ENCODE measurements at places on chromosomes 6 and 20.

DNA sequence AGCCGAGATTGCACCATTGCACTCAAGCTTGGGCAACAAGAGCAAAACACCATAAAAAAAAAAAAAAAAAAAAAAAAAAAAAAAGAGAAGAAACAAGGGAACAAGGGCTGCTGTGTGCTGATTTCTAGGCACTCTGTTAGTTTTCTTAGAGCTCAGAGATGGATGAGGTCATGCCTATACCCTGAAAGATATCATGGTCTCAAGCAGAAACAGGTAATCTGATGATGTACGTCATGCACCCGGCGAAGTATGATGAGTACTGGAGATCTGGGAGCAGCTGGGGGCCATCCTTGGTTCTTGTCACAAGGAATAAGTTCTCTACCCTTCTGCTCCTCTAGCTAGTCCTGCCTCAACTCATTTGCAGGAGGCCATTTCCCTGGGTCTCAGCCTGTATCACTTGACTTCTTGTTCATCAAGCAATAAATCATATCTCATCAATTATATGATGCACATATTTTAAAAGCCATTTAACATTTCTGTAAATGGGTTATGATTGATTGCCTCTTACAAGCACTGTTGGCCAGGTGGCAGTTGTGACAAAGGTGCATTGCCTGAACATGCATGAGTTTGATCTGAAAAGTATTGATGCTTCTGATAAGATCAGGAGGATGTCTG lies 517.2 kb downstream of the DHX35 start:
- no peak for DNase-seq

GRCh38 chr6:169529931-169530751 lies 171.7 kb downstream of the WDR27 start:
- DNase-seq, result no peak

GRCh38 chr6:17638212-17638715 lies 38.2 kb downstream of the FAM8A1 start:
- DNase-seq, result no peak

GRCh38 chr20:62884556-62884955 lies 22.9 kb upstream of the TCFL5 start:
- DNase-seq, result no peak

DNA sequence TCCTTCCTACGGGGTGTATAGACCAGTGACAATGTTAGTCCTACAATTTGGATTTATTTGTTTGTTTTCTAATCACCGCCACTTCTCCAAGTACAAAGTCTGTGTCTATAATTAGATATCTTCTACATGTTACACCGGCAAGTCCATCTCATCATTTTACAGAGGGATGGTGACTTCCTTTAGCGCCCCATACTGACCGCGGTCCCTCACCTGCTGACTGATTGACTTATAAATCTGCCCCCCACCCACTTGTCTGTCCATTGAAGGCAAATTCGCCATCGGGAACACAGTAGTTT lies 8.9 kb upstream of the NR2E1 start:
- DNase-seq, result no peak

DNA sequence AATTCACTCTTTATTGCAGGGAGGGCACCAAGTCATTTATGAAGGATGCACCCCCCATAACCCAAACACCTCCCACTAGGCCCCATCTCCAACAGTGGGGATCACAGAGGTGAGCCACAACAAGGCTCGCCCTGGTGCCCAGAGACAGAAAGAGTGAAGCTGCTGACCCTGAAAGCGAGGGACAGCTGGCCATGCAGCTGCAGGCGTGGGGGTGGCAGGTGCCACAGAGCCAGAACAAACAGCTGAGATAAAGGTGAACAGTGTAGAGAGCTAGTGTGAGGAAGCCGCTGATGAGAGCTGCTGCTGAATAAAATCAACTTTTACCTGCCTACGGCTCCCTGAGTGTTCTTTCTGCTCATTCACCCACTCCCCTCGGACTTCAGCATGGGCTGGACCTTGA lies 18.8 kb upstream of the RGS17 start:
- no peak for DNase-seq

- no peak for DNase-seq
Observed at GRCh38 chr6:6912817-6913744, 194.7 kb upstream of the RREB1 start.

DNA sequence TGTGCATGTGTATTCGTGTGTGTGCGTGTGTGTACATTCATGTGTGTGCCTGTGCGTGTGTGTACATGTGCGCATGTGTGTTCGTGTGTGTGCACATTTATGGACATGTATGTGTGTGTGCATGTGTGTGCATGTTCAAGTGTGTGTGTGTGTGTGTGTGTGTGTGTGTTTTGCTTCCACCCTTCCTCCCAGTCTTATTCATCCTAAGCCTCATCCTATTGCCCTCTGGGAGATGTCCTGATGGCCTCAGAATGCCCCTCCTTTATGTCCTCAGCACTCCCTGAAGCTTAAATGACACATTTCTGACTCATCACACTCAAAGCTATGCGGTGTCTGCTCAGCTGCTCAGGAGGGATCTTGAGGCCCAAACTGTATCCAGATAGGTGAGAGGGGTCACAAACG lies 76.6 kb upstream of the CCDC167 start:
- DNase-seq, result no peak

- no peak for DNase-seq
Observed at GRCh38 chr6:3891883-3892282, 42.7 kb downstream of the FAM50B start.

GRCh38 chr20:35952480-35953386 lies 1.6 kb downstream of the SCAND1 start:
- no peak for DNase-seq

GRCh38 chr6:41774841-41775240 lies 4.9 kb downstream of the FRS3 start:
- DNase-seq, result no peak

DNA sequence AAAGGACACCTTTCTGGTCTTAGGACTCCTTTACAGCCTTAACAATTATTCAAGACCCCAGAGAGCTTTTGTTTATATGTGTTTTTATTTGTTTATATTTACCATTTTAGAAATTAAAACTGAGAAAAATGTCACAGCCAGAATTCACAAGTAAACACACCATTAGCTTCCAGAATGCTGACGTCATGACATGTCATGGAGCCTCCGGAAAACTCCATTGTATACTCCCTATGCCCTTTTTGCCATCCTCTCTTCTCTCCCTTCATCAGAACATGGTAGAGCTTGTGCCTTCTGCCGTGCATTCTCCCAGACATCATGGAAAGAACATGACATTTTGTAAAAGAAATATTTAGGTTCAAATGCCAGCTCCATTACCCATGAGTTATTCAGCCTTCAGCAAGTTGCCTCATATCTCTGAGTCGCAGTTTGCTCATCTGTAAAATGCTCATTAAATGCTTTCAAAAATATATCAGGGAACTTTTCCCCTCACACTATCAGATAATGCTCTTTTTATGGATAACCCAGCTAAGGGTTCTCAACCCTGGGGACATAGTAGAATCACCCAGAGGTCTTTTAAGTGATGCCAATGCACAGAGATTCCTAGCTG lies 27.8 kb downstream of the TNFAIP3 start:
- no peak for DNase-seq

- DNase-seq, result no peak
Observed at GRCh38 chr20:34549291-34549928, 9.1 kb upstream of the MAP1LC3A start.

DNA sequence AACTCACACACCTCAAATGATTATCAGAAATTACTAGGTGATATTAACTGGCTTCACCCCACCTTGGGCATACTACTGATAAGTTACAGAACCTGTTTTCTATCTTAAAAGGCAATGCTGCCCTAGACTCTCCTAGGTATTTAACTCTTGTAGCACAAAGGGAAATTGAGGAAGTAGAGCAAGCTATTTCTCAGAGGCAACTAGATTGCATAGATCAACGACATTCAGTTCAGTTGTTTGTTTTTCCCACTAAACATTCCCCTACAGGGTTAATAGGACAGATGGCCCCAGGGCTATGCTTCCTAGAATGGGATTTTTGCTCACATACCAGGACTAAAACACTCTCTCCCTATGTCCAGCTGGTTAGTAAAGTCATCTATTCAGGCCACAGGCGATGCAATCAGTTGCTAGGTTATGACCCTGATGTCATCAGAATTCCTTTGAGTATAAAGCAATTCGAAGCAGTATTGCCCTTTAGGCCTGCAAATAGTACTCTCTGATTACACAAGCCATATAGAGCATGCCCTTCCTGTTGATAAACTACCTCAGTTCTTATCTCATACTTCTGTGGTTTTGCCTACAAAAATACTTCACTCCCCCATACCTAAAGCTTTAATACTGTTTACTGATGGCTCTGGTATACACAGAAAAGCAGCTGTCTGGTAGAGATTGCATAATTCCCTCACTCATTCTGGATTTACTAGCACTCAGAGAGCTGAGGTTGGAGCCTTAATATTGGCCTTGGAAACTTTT lies 67.4 kb upstream of the ASCC3 start:
- no peak for DNase-seq

DNA sequence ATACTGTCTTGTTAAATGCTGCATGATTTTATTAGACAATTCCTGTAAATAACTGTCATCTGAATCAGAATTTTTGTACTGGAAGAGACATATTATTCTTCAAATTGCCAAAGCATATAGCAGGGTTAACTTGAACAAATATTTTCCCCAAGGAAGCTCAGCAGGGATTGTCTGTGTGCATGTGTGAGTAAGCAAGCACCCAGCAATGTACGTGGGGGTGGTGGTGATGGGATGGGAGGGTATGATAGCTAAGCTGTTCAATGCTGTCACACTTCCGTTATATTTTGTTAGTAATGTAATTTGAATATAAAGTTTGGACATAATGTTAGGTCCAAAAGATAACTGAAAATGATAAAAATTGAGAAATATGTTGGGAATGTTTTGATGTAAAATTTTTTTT lies 118.1 kb downstream of the MYB start:
- no peak for DNase-seq

DNA sequence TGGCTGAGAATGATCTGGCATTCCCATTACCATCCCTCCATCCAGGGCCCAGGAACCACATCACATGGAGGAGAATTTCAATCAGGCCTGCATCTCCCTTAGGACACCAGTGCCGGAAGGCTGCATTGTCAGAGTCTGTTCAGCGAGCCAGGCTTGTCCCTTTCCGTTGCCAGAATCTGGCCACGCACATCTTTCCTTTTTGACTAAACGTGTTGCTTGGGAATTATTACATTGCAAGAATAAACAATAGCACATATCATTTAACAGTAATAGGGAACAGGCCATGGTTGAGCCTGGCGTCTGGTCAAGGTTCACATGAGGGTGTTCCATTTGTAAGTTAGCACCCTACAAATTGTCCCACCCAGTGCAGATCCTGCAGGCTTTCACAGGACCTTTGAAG lies 42.8 kb downstream of the SOBP start:
- no peak for DNase-seq

DNA sequence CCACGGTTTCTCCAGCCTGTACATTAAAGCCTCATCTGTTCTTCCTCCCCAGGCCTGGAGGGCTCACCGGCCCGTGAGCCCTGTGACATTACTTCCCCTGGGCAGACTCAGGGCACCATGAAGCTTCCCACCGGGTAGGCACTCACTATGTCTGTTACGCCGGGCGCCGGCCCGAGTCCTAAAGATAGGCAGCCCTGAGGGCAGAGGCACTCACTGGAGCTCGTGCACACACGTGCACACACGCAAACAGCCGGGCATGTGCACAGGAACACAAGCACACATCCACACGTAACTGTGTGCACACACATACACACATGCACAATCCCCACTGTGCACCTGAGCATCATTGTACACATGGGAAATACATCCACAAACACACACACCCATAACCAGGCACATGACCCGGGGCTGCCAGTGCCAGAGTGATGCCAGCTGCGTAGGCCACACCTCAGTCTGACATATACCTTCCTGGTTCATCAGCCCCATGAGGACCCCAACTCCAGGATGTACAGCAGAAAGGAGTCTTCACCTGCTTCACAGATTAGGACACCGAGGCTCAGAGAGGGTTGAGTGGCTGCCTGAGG lies 83.7 kb downstream of the YTHDF1 start:
- peak; percentile 10 for DNase-seq

DNA sequence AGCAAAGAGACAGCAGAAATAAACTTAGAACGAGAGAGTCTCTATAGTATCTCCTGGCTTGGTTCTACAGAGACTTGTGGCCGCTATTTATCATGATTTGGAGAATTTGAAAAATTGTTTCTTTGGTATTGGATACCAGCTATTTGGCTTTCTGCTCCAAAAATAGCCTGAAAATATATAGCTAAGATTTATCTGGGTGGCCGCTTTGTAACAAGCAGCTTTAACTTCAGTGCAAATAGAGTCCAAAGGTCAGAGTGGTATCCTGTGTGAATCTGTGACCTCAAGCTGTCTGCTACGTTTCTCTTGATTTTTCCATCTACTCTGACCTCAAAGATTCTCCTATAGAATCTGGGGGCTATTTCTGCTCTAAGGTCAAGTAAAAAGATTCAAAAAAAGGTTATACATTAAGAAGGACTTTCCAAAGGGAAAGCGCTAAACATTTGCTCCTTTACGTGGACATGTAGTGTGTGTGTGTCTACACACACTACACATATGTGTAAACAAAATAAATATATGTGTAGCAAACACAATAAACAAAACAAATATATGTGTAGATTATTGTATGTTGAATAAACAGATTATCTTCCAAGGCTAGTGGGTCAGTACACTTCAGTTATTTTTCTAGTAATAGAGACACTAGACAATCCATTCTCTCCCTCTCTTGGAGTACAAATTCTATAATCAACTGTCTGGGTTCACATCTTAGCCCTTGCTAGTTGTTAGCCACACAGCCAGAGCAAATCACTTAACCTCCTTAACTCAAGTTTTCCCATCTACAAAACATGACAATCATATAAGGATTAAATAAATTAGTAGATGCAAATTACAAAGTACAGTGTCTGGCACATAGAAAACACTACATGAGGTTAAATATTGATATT lies 40.8 kb downstream of the CHD6 start:
- DNase-seq, result no peak

DNA sequence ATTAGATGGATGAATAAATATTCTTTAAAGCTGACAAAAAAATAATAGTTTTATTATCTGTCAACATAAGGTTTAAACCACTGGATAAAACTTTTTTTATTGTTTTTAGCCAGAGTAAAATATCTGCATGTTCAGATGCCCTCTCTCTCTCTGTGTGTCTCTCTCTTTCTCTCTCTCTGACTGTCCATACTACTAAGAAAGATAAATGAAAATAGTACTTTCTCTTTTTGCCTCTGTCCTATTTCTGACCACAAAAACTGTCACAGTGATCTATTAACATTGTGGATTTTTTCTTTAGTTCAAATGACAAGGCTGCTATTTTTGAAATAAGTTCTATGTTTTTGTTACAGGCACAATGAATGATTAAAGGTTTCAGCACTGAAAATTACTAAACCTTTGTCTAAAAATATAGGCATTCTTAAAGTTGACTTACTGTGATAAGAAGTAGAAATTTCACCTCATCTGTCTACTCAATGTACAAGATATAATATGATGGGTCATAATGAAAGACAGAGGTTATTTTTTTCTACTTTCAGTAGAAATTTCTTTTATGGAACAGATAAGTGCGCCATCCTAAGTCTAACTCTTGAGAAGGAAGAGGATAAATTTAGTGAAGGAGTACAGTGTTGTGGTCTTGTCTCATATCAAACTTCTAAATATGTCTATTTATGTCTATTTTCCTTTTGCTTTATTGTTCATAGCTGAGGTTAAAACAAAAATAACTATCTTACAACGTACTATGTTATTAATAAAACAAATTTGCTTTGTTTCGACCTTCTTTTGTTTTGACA lies 341.9 kb upstream of the EYS start:
- DNase-seq, result no peak

- no peak for DNase-seq
Observed at GRCh38 chr6:55282115-55282514, 45.2 kb upstream of the GFRAL start.
